ENCODE measurements at places on chromosomes 2 and 18.

GRCh38 chr2:38386377-38386776 is 9.3 kb upstream of the ATL2 start:
- peak; percentile 71 for DNase-seq

DNA sequence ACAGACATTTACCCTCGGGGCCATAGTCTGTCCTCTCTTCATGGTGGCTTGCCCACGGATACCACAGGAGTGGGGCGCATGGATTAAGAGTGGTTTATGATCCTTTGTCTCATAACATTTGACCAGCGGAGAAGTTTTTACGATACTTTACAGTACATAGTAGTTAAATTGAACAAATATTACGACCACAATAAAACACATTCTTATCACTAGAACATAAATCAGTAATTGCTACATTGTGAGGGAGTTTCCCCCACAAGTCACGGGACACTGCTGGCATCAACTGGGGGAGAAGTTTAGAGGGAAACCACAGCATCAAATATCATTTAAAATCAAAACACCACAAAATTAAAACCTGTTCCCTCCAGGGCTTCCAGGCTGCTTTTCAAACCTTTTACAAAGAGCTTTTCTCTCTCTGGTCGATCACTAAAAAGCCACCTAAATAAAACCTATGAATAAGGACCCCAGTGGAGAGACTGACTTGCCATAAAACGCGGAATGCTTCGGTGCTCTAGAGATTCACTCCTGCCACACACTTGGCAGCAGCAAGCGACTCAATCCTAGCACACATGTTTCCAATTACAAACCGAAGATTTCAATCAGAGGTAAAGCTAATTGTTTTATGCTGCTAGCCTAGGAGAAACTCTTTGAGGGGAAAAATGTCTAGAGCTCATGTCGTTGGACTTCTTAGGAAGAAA is 173.7 kb upstream of the HNRNPA3 start:
- no peak for DNase-seq

DNA sequence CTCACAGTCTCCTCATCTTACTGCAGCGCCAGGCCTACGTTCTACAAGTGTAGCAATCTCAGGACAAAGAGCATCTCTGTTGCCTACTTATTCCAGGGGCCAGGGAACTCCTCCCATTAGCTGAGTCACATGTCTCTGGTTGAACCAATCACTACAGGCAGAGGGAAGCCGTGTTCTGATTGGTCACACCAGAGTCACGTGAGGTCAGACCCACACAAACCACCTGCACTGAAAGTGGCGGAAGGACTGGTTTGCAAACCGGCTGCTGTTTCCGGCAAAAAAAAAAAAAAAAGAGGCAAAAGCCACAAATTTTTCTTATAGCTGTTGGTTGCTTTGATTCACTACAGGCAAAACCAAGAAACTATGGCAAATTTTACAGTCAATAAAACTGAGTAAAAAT is 21.9 kb upstream of the USP14 start:
- DNase-seq = no peak

GRCh38 chr2:69685321-69686048 is 41.9 kb upstream of the AAK1 start:
- peak; percentile 25 for DNase-seq

GRCh38 chr2:181393472-181393871 is 63.7 kb upstream of the ITGA4 start:
- DNase-seq = peak; percentile 80

- no peak for DNase-seq
These were observed 75.3 kb downstream of the GALNT3 start for GRCh38 chr2:165718610-165719210.

DNA sequence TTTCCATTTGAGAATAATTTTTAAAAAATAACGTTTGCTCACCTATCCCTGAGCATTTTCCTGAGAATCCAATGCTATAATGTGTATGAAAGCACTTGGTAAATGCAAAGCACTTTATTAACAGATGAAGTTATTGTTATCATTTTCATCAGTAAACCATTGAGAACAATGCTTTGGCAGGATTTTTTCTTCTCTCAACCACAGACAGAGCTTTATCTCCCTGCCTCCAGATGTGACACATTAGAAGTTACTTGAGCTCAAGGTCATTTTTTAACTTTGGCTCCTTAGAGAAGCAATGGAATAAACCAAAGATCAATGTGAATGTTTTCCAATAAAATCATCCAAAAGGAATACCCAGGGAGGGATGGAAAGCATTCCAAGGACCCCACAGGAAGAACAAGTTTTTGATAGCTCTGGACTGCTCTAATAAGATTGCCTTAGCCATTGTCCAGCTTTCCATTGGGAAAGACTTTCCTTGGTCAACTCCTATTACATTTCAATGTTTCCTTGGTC is 118.9 kb upstream of the NT5C1B start:
- DNase-seq = peak; percentile 11

DNA sequence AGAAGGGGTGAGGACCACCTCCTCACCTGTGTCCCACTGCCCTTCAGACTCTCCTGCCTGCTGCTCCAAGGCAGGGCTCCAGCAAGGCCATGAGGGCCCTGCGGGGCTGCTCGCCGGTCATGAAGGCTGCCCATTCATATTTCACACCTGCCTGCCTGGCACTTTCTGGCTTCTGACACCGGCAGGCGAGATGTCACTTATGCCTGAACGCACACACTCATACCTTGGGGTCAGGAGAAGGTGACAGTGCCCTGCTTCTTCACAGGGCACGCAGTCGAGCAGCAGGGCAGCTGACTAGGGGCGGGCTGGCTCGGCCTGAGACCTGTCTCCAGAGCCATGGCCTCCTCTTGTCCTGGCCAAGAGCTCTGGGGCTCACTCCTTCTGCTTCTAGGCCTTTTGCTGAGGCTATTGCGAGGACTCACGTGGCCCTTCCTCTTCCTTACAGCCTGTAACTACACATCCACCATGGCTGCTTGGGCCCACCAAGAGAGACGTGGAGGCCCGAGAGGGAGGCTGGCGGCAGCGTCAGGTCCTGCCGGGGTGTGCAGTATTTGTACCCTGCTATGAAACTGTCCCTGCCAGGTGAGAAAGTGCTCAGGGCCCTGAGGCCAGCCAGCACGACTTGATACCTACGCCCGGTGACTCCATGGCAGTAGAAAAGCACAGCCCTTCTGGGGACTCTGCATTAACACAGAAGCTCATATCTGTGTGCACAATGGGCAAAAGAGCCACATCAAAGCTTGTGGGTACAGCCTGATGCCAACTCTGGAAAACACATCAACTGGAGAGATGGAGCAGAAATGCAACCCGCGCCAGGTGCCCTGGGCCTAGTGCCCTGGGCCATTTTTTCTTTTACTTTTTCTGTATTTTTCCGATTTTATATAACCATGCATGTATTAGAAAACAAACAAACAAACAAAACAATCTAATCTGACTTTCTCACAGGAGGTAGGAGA is 30.6 kb downstream of the HS6ST1 start:
- no peak for DNase-seq

DNA sequence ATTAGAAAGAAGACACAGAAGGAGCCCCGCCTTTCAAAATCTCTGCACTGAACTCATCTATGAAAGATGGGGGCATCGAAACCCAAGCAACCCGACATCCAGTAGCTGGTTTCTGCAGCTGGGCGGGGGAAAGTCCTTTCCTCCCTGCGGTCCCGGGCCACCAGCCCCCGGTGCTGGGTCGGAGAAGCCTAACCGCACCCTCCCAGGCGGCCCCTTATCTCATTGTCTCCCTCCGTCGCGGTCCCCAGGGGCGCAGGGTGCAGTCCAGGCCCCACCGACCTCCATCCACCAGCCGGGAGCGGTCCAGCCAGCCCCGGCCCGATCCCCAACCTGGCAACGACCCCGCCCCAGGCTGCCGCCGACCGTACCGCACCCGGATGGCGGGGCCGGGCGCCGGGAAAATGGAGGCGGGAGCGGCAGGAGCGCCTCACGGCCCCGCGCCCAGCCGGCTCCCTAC is 452 bp downstream of the RAPH1 start:
- DNase-seq = peak; percentile 52

DNA sequence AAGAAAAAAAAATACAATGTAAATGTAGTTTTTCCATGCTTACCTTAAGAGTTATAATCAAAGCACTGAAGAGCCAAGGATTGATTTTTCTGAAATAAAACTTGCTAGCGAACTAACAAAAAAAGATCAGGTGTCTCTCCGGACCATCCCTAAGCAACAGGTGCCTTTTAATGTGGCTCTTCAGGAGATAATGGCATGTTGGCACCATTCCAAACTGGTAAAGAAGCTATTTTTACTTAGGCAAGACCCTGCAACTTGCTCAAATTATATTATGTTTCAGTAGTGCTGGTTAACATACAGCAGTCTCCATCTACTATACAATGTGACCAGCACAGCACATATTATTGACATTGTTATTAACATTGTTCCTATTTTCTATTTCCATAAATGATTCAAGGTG is 2.3 kb upstream of the GCC2 start:
- DNase-seq = peak; percentile 17

DNA sequence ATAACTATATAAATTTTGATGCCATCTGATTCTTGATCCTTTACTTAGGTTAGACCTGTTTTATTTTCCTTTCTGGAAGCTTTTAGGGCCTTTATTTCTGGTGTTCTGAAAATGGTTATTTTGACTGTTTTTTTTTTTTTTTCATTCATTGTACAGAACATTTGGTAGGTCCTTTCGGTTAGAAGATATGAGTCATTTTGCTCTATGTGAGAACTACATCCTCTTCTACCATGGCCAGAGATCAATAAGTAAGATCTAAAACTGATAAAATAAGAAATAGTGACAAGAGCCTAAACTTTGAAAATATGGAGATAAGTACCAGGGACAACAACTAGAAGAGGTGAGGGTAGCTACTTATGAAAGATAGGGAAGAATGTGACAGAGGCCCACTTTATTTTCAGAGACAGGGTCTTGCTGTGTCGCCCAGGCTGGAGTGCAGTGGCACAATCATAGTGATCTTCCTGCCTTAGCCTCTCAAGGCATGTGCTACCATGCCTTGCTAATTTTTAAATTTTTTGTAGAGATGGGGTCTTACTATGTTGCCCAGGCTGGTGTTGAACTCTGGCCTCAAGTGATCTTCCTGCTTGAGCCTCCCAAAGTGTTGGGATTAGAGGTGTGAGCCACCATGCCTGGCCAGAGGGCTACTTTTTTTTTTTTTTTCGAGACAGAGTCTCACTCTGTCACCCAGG is 66.5 kb downstream of the EIF2AK3 start:
- DNase-seq = no peak

- DNase-seq = no peak
These were observed 156.6 kb upstream of the ID2 start for GRCh38 chr2:8525236-8525581.

GRCh38 chr2:211623096-211623495 is 915.5 kb downstream of the ERBB4 start:
- DNase-seq = no peak

DNA sequence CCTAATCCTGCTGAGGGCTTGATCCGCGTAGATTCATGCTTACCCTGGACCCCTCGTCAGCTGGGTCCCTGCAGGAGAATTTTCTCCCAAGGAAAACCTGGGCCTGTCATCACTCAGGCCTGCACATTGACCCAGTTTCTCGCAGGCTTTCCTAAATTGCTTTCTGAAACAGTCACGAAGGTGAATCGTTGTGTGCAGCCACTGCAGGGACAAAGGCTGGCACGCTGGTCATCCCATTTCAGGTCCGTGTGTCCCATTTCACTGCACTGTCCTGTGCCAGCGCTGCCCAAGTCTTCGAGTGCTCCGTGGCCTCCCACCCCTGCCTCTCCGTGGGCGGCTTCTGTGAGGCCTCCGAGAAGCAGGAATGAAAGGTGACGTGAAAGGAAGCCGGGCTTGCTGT is 62.8 kb upstream of the YWHAQ start:
- DNase-seq = no peak

DNA sequence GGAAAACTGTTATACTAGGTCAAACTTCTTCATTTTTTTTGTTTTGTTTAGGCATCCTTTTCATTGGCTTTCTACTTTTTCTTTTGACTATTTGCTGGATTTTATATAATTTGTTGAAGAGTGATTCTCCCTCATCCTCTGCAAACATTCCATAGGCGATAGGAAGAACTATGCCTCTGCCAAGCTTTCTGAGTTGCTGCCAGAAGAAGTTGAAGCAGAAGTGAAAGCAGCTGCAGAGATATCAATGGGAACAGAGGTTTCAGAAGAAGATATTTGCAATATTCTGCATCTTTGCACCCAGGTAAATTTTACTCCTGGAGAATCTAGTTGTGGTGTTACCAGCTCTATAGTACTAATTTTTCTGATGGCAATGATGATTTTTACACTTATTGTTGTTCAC is 25.4 kb downstream of the NOP58 start:
- no peak for DNase-seq

DNA sequence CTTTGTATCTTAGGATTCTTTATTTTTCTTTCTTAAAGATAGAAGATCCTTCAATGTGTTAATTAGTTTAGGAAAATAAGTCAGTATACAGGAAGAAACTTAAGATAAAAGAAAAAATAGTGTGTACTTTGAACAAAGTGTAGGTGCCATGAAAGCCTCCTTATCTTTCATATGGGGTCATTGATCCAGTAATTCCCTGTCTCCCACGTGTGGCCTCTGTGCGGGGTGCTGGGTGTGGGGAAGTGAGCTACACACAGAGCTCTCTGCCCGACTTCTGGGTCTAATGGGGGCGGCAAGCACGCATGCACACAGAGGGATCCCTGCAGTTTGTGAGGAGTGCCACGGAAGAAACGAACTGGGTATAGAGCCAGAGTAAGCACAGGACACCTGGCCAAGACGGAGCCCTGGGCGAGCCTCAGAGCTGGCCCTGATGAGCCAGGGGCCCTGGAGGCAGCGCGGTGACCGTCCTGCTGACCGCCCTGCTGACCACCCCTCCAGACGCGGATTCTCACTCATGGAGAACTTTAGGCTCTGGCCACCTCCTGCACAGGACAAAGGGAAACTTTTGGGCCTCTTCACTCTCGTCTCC is 253.5 kb downstream of the ACKR3 start:
- DNase-seq = no peak

GRCh38 chr18:60452421-60452820 is 79.8 kb upstream of the MC4R start:
- DNase-seq = no peak

DNA sequence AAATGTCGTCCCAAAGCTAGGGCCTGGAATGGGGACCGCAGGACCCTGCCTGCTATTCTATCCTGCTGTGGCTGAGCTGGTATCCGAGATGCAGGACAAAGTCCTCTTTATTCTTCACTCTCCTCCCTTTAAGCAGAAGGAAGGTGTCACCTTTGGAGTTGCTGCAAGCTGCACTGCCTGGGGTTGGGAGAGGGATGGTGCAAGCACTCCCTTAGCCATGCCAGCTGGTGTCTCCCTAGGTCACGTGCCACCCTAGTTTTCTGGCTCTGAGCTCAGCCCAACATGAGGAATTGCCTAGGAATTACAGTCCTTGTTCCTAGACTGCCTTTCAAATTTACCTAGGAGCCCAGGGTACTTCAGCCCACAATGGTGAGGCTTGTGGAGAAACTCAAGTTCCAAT is 21.4 kb upstream of the FAM228A start:
- DNase-seq = no peak

GRCh38 chr2:165687426-165688002 is 106.5 kb downstream of the GALNT3 start:
- peak; percentile 1 for DNase-seq

- DNase-seq = peak; percentile 31
These were observed 134.2 kb downstream of the PLCL1 start for GRCh38 chr2:197938555-197938954.

GRCh38 chr18:46252759-46253158 is 148.6 kb downstream of the HAUS1 start:
- DNase-seq = no peak
